ENCODE measurements at places on chromosomes 6 and 20.

DNA sequence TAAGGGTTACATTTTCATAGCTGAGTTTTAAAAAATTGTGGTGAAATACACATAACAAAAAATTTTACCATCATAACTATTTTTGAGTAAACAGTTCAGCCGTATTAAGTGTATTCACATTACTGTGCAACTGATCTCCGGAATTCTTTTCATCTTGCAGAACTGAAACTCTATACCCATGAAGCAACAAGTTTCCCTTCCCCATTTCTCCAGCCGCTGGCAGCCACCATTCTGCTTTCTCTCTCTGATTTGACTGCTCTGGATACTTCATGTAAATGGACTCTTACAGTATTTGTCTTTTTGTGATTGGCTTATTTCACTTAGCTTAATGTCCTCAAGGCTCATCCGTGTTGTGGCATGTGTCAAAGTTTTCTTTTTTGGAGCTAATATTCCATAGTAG lies 341.6 kb downstream of the QKI start:
- no peak for DNase-seq

DNA sequence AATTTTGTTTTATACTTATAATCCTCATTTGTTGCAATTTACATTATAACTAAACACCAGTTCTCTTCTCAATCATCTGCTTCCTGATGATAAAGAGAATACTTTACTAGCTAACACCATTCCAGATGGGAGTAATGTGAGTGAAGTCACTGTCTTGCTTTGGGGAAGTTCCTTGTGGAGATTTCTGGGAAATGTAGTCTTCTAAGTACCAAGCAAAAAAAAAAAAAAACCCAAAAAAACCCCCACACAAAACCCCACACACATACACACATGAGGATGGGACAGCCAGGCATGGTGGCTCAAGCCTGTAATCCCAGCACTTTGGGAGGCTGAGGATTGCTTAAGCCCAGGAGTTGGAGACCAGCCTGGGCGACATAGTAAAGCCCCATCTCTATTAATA lies 2.2 kb upstream of the SNPH start:
- no peak for DNase-seq

- DNase-seq = no peak
Measured at GRCh38 chr6:80182308-80182707, 75.8 kb downstream of the BCKDHB start.

DNA sequence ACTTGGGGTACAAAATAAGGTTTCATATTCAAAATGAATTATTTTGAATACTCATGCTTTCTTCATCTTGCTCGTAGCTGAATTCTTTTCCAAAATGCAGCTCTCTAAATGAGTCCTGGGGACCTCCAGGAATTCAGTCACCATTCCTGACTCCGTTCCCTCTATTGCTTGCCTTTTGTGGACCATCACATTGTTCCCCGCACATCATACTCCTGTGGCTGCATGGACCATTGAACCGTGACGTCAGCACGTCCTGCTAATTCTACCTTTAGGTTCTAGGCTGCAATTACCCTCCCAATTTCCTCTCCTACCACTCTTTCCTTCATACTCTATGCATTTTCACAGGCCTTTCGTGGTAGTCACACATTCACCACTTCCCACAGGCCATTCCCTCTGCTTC lies 173.1 kb upstream of the ID4 start:
- no peak for DNase-seq

Measured in NCI-H187 (cell line).